ENCODE measurements at places on chromosomes 4 and X.

DNA sequence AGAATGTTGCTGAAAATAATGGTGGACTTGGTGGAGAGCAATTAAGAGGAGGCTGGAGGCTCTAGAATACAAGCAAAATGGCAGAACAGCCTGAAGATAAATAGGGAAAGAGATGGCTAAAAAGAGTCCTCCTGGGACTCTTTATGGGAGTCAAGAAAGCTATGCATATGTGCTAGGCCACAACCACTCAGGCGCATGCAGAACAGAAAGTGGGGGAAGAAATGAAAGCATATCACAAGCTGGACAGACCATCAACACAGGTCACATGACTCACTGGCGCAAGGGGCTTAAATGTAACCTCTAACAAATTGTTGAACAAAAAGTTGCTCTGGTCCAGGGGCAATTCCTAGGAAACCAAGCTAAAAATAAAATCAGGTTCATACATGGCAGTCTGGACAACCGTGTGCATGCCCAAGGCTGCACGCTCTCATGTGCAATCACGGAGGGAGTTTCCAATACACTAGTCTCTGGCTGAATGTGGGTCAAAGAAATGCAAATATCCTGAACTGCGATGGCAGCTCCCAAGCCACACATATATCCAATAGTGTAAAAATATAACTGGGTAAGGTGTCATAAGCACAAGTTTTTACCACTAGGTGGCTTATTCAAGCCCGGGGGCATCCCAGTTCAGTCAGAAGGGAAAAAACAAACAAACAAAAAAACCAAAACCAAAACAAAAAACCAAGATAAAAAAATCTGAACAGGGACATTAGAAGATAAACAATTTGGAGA lies 45.4 kb downstream of the ZNF711 start:
- no peak for DNase-seq

DNA sequence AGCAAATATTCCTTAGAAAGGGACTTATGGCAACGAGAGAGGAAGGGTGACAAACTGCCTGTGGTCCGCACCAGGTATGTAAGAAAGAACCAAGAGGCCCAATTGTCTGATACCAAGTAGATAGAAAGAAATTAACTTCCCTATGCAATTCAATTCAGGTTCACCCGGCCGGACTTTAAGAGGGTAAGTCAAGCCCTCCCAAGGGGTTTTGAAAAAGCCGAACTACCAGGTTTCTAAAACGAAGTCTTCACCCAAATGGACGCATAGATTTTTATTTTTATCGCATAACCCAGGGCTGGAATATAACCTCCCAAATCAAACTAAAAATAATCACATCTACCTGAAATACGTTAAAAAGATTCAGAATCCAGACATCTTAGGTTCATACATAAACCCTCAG lies 1.6 kb upstream of the MAB21L2 start:
- no peak for DNase-seq

GRCh38 chrX:17390419-17390850 lies 15.4 kb downstream of the NHS start:
- DNase-seq: no peak

- DNase-seq: no peak
Measured at GRCh38 chr4:8540072-8540471, 40.1 kb upstream of the GPR78 start.

DNA sequence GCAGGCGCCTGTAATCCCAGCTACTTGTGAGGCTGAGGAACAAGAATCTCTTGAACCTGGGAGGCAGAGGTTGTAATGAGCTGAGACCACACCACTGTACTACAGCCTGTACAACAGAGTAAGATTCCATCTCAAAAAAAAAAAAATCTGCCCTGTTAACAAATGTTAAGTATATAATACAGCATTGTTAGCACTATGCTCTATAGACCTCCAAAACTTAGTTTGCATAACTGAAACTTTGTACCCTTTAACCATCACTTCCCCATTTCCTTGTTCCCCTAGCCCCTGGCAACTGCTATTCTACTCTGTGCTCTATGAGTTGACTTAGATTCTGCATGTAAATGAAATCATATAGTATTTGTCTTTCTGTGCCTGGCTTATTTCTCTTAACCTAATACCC lies 76.7 kb downstream of the TAB3 start:
- no peak for DNase-seq

GRCh38 chr4:184765473-184766340 lies 31.8 kb upstream of the CENPU start:
- no peak for DNase-seq

Data from dermis blood vessel endothelial cell (primary cell).